Cerebellar nuclear complex (tissue), 1 donor: ENCODE measurements at places on chromosomes 6 and 20.

DNA sequence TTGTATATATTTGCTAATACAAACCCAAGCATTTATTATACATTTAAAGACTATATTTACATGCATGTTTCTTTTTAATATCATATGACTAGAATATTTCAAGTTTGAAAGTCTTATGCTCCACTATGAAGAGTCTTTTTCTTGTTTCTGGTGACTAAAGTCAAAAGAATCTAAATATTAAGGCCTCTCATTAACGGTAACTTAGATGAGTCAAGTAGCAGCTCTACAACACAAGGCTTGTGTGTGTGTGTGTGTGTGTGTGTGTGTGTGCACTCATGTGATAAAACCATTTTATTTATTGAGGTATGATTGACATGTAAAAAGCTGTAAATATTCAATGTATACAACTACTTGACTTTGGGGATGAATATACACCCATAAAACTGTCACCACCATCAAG, 275.6 kb downstream of the TFAP2B start:
- no peak for DNase-seq

DNA sequence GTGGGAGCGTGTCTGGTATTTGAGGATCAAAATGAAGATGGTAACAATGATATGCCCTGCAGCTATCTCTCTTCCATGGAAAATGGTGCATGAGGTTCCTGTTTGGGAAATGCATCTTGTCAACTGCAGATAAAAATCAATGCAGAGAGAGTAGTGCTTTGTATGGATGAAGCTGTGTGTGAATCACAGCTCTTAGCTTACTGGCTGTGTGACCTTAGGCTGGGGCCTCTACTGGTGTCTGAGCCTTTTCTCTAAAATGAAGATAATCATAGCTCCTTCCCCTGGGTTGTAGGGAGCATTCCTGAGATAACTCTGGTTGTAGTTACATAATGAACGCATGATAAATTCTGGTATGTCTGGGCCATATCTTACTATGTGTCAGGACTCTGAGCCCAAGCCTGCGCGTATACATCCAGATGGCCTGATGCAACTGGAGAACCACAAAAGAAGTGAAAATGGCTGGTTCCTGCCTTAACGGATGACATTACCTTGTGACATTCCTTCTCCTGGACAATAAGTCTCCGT, 19.6 kb downstream of the ANGPT4 start:
- no peak for DNase-seq

- no peak for DNase-seq
Measured at GRCh38 chr20:47427746-47428145, 71.2 kb upstream of the ZMYND8 start.

GRCh38 chr6:41159415-41160082, 3.4 kb downstream of the TREM2 start:
- no peak for DNase-seq

DNA sequence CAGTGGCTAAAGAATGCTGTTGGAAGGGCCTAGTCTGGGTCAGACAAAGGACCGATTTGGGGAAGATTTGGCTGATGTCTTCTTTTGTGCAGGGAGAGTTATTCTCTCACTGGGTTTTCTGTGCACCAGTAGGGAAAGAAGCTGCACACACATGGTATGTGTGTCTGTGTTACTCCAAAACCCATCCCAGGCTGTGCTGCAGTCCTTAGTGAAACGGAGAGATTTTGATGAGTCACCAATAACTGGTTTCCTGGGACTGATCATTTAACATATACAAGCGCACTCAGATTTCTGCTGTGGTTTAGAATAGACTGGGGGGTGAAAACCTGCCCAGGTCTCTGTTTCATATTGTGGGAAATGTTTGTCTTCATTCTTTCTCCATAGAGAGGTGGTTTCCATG, 1049.8 kb downstream of the KIF16B start:
- DNase-seq: no peak

GRCh38 chr20:36796117-36796516, 22.6 kb upstream of the DSN1 start:
- no peak for DNase-seq

DNA sequence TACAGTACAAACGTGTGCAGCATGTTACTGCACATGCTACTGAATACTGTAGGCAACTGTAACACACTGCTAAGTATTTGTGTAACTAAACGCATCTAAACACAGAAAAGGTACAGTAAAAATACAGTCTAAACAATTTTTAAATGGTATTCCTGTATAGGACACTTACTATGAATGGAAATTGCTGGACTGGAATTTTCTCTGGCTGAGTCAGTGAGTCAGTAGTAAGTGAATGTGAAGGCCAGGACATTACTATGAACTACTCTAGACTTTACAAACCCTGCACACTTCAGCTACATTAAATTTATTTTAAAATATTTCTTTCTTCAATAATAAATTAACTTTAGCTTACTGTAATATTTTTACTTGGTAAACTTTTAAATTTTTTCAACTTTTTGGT, 225.0 kb upstream of the TENT5A start:
- DNase-seq: no peak

- DNase-seq: no peak
Measured at GRCh38 chr6:111837641-111838500, 35.4 kb downstream of the FYN start.

- DNase-seq: no peak
Measured at GRCh38 chr6:161906571-161906970, 632.7 kb upstream of the AGPAT4 start.

- DNase-seq: no peak
Measured at GRCh38 chr20:528923-529604, 14.5 kb downstream of the CSNK2A1 start.

DNA sequence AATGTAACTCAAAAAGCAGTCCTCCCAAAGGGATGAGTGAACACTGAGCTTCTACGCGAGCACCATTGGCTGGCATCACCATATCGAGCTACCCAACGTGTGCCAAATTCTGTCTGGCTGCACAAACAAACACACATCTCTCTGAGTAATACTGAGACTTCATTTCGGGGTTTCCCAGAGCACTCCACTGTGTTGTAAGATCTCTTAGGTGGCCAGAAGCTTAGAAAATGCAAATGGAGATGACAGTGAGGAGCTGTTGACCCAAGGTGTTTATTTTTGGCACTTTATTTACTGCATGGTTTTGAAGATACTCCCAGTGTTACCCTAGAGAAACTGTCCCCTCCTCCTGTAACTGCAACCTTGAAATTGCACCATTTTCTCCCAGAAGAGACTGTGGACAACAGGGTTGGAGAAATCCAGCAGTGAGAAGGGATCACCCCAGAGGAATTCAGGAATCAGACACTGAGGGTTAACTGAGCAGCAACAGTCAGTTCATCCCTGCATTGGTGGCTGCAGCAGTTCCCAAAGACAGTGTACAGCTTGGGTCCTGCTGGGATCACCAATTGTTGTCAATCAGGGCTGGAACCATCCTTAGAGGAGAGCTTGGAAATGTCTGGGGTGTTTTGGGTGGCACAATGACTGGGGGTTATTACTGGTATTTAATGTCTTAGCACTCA, 1.0 kb upstream of the RIPOR2 start:
- no peak for DNase-seq

DNA sequence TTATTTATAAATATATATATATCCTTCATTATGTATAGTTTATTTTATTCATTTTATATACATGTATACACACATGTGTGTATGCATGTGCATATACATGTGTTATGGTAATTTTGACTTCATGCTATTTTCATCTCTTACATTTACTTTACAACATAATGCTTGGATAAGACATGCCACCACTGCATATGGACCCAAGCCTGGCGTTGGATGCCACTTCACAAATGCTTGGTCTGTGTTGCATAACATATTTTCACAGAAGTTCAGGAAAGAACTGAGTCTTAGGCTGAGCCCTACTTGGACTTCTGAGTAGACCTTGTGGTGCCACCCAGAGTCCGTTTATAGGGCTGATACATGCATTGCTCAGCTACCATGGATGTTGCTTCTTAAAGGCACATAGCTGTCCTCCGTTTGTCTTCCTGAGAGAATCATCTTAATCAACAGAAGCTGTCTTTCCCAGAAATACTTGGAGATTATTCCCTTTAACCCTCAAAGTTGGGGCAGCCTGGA, 337.8 kb downstream of the BTBD3 start:
- no peak for DNase-seq

DNA sequence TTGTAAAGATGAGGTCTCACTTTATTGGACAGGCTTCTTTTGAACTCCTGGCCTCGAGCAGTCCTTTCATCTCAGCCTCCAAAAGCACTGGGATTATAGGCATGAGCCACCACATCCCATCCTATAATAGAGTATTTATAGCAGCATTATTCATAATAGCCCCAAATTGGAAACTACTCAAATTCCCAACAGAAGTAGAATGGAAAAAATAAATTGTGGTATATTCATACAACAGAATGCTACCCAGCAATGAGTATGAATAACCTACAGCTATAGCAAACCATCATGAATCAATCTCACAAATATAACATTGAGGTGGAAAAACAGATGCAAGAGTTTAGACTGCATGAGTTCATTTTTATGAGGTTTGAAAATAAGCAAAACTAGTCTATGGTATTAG, 84.8 kb upstream of the BTBD3 start:
- DNase-seq: no peak

DNA sequence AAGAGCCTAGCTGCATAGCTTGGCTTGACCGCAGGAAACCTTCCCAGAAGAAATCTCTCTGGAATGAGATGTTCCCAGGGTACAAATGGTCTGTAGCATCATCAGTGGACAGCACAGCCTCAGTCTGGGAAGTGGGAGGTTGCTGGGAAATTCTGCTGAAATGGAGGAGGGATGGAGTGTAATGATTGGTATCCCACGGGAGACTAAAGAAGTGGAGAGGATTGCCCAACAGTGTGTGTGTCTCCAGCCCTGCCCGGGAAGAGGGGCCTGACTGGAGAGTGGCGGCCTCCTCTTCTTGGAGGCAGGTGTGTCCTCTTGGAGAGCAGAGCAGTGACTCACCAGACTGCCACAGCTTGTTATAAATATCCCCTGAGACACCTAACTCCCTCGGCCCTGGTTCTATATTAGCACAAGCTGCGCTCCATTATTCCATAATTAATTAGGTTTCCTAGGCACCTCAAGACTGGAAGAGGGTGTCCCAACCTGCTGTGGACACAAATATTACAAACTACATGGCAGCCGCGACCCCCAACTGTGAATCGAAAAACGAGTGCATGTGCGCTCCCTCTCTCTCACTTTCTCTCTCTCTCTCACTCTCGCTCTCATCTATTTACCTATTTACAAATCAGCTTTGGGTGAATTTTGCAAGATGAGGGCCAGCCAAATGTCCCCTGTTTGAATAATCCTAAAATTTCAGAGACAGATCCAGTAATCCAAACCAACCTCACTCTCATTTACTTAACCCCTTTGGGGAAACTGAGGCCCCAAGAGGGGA, 68.8 kb downstream of the FGD2 start:
- no peak for DNase-seq

GRCh38 chr6:43183441-43183840, 1.4 kb downstream of the CUL9 start:
- DNase-seq: no peak

GRCh38 chr20:5328268-5328667, 11.5 kb upstream of the PROKR2 start:
- DNase-seq: no peak

- no peak for DNase-seq
Measured at GRCh38 chr6:85641897-85642773, 551 bp downstream of the SYNCRIP start.

- DNase-seq: no peak
Measured at GRCh38 chr6:36727505-36728021, 29.9 kb downstream of the RAB44 start.

GRCh38 chr20:49785852-49786175, 26.8 kb upstream of the SLC9A8 start:
- DNase-seq: no peak

DNA sequence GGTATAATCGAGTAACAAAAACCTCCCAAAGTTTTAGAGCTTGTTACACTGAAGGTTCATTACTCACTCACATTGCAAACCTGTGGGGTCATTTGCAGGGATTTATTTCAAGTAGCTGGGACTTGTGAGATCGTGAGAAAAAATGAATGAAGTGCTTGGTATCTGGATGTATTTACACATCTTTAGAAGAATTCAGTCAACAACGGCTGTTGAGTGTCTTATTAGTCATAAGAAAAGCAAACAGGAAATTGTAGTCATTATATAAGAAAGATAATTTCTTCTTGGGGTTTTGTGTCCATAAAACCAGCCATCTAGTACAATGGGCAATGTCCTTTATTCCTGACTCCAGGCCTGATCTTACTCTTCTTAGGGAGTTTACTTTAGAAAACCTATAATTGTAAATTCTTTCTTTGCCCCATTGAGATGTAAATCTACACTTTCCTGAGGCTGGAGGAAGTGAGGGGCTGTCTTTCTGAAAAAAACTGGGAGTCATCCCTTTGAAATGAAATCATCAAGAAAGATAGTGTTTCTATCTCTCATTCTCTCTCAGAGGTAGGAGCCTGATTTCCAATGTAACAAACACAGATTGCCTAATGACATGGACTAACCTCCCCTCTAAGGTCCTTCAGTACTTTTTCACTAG, 202.5 kb upstream of the ASCC3 start:
- no peak for DNase-seq

DNA sequence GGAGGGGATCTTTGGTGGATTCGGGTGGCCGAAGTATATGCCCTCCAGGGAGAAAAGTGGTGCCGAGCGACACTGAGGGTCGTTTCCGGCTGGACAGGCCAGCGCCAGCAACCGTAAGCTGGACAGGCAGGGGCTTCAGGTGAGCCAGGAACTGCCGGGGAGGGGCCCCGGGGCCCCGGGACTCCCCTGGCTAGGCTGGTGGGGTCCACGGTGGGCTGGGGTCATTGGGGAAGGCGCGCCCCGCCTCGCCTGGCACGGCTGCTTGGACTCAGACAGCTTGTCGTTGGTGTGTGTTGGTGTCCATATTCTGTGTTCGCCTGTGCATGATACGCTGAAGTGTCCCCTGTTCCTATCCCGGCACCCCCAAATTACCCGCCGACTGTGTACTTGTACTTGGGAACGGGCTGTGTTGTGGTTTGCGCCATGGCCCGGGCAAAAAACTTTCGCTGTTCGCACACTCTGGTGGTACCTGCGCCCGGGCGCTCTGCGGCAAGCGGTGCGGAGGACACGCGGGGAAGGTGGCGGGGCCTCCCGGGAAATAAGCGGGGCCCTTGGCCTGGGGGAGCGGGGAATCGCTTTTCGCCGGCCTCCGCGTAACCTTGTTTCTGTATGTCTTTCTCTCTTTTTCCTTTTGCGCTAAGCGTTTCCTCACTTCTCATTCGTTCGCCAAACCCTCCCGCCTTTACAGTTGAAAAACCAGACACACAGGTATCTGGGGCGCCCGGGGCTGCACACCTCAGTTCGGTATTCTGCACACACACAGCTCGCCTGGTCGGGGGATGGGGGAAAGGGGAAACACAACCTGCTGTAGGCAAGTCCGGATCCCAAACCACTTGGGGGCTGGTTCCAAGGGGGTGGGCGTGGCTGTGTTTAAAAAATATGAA, 3.2 kb downstream of the GNAS start:
- no peak for DNase-seq

- no peak for DNase-seq
Measured at GRCh38 chr6:133436652-133437051, 195.5 kb downstream of the EYA4 start.

- DNase-seq: no peak
Measured at GRCh38 chr6:16540804-16541752, 220.2 kb downstream of the ATXN1 start.

DNA sequence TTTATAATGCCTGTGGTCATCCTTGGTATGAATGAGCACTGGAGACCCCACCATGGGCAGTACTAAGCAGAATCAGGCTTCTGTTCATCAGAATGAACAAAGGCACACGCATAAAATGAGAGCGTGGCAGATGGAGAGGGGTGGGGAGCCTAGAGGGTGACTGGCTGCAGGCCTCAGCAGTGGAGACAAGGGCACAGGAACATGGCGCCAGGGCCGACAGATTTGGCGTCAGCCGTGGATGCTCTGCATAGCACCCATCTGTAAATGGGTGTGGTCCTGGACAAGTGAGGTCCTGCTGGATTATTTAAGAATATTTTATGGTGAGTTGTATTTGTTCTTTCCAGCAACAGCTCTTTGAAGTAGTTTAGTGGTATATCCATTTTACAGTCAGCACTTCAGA, 33.1 kb downstream of the E2F3 start:
- DNase-seq: no peak
